AG08396 (cell line): ENCODE measurements at places on chromosomes 13 and 19.

GRCh38 chr13:97390941-97391600 lies 42.9 kb upstream of the RAP2A start:
- no peak for DNase-seq

- DNase-seq, result no peak
Measured at GRCh38 chr19:38262585-38263268, 1.6 kb upstream of the SPINT2 start.

- no peak for DNase-seq
Measured at GRCh38 chr13:102556806-102557205, 40.0 kb upstream of the TPP2 start.

GRCh38 chr13:97385146-97385545 lies 48.8 kb upstream of the RAP2A start:
- no peak for DNase-seq

- DNase-seq, result peak; percentile 71
Measured at GRCh38 chr19:19053508-19054314, 10.1 kb upstream of the SLC25A42 start.

- DNase-seq, result no peak
Measured at GRCh38 chr13:60759499-60759898, 362.5 kb downstream of the TDRD3 start.

GRCh38 chr19:40193587-40193849 lies 2.3 kb downstream of the MAP3K10 start:
- peak; percentile 62 for DNase-seq

- no peak for DNase-seq
Measured at GRCh38 chr19:5567360-5567969, at the start of gene TINCR. TINCR (minus strand) TSS chr19:5567953.

DNA sequence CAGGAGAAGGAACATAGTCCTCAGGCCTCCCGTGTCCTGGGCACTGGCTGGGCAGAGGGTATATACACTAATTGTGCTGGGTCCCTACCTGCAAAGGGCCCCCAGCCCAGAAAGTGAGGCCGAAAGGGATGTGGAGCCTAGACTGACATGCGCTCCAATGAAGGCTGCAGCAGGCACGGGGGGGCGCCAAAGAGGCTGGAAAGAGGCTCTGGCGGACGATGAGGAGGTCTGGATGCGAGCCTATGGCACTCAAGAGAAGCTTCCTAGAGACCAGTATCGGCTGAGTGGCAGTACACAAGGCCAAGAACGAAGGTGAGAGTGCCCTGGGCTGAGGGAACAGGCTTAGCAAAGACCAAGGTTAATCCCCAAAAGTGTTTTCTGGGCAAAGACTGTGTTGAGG lies 16.6 kb downstream of the VRK3 start:
- no peak for DNase-seq

GRCh38 chr19:29609636-29610035 lies 3.6 kb downstream of the POP4 start:
- no peak for DNase-seq

GRCh38 chr13:112066624-112067004 lies 335 bp upstream of the SOX1 start:
- no peak for DNase-seq

DNA sequence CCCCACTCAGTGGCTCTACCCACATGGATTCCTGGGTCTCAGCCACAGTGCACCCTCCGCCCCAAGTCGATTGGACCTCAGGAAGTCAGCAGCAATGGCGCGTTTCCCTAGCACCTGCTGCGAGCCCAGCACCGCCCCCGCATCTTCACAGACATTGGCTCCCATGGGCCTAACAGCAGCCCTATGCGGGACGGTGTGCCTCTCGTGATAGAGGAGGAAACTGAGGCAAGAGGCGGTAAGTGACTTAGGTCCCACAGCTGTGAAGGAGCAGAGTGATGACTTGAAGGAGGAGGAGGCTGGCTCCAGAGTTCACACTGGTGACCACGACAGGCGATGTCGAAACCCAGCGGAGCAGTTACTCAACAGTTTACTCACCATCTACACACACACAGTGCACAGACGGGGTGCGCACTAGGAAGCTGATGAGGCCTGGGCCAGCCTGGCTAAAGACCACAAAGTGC lies 104.5 kb upstream of the SOX1 start:
- DNase-seq, result no peak

DNA sequence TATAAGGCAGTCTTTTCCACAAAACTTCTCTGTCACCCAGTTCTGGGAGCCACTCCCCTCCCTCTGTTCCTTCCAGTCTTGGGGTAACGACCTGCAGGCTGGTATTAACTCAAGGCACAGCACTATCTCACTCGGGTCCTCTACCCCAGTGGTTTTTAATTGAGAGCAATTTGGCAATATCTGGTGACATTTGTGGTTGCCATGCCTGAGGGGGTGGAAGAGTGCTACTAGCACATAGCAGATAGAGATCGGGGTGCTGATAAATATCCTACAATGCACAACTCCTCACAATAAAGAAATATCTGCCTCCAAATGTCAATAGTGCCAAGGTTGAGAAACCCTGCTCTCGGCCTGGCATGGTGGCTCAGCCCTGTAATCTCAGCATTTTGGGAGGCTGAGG lies 117.7 kb upstream of the ABCC4 start:
- no peak for DNase-seq

GRCh38 chr19:33902802-33903488 lies 106.3 kb downstream of the KCTD15 start:
- DNase-seq, result no peak

GRCh38 chr13:66216728-66217127 lies 1013.4 kb downstream of the PCDH9 start:
- DNase-seq, result no peak

- DNase-seq, result no peak
Measured at GRCh38 chr19:42078058-42078457, 2.1 kb downstream of the ZNF574 start.

GRCh38 chr19:57771417-57771816 lies 1.9 kb downstream of the ZNF586 start:
- no peak for DNase-seq

DNA sequence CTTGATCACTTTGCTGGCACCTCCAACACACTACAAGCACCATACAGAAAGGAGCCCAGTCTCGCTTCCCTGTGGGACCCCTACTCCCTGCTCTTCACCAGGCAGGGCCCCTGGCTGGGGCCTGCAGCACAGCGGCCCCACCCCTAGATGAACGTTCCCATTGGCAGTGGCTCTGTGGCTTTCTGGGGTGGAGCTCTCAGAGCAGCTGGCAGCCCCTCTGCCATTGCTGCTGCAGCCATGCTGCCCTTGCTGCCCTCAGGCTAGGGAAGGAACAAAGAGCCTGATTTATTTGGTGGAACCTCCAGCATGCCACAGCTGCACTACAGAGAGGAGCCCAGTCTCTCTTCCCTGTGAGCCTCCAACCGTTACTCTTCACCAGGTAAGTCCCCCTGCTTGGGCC lies 5.8 kb downstream of the SIGLEC6 start:
- DNase-seq, result no peak

- DNase-seq, result peak; percentile 56
Measured at GRCh38 chr13:42066542-42066941, 18.1 kb downstream of the DGKH start.

- no peak for DNase-seq
Measured at GRCh38 chr19:35693422-35693821, 10.9 kb upstream of the ZBTB32 start.
